Dorsolateral prefrontal cortex (tissue), 122 donors: ENCODE measurements at places on chromosomes 13 and 19. TPM values are rescaled to one million over a fixed set of nuclear protein-coding genes. Genes with fewer than 3 reads are reported as not detected.

GRCh38 chr13:30373727-30374126 is 48.6 kb upstream of the UBE2L5 start:
- no peak for DNase-seq

ACP5 gene
- total RNA-seq, result 1.4 TPM

- no peak for DNase-seq
Observed at GRCh38 chr13:106520251-106521054, 15.0 kb downstream of the EFNB2 start.

- DNase-seq, result no peak
Observed at GRCh38 chr13:49641801-49642291, 13.5 kb downstream of the ARL11 start.

DNA sequence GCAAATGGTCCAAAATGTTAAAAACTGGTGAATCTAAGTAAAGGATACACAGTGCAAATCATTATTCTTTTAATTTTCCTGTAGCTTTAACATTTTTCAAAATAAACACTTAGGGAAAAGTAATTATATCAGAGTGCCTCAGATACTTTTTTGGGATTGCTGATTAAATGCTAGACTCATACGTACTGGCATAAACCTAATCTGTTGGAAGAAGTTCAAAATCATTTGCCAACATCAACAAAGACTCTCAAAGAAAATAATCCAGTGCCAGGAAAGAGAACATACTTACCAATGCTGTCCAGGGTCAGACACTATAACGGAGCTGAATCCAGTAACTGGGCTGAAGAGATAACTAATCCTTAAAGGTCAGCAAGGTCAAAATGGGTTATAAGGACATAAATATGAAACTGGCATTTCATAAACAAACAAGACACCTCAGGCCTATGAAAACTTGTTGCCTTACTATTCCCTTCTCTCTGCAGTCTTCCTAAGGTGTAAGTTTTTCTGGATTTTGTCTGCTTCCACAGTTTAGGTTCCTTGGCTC is 3.3 kb upstream of the ZNF420 start:
- DNase-seq, result no peak

- peak; percentile 81 for DNase-seq
Observed at GRCh38 chr19:2602391-2603181, 99.9 kb downstream of the GNG7 start.

GRCh38 chr13:20192836-20193161 is at the start of gene GJB2:
GJB2 (minus strand) TSS chr13:20192938; CDS start chr13:20189581, 3,357 bp downstream.
- DNase-seq, result no peak

DNA sequence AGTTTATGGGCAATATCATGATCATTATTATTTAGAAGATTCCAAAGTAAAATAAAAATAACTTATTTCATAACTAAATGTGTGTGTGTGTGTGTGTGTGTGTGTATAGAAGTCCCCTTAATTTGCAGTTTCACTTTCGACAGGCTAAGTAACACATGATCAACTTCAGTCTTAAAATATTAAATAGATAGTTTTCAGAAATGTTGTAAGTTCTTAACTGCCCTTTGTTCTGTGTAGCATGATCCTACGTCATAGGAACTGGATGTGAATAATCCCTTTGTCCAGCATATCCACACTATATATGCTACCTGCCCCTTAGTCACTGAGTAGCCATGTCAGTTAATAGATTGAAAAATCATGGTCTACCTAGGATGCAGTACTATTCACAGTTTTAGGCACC is 1863.5 kb upstream of the PCDH20 start:
- no peak for DNase-seq

GRCh38 chr19:46189971-46190888 is 39.3 kb upstream of the IGFL1 start:
- DNase-seq, result no peak

- no peak for DNase-seq
Observed at GRCh38 chr13:26041444-26041843, 10.4 kb downstream of the SHISA2 start.
